ENCODE measurements at places on chromosomes 2 and 18.

GRCh38 chr2:129813404-129813803 is 166.1 kb upstream of the RAB6C start:
- DNase-seq: no peak

- no peak for DNase-seq
These were observed 219.0 kb downstream of the MYO3B start for GRCh38 chr2:170396799-170397459.

GRCh38 chr2:206886696-206887095 is 52.6 kb upstream of the CPO start:
- DNase-seq: no peak

DNA sequence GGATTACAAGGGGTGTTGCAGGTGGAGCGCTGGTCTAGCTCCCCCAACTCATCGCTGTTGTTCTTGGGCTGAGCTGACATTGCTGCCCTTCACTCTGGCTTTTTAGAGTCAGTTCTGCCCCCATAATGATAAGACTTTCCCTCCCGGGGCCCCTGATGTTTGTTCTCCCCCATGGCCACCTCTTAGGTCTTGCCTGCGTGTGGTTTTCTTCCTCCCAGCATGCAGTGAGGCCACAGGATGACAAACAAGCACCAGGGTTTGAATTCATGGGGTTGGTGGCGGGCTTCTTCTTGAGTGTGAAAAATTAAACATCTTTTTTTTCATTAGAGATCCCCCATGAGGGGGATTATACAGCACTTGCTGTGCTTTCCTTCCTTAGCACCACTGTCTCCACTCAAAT is 74.1 kb downstream of the CTAGE1 start:
- DNase-seq: no peak

- no peak for DNase-seq
These were observed 136.4 kb upstream of the COPS8 start for GRCh38 chr2:236949089-236949905.

GRCh38 chr2:216536734-216537210 is 38.1 kb downstream of the RPL37A start:
- no peak for DNase-seq

DNA sequence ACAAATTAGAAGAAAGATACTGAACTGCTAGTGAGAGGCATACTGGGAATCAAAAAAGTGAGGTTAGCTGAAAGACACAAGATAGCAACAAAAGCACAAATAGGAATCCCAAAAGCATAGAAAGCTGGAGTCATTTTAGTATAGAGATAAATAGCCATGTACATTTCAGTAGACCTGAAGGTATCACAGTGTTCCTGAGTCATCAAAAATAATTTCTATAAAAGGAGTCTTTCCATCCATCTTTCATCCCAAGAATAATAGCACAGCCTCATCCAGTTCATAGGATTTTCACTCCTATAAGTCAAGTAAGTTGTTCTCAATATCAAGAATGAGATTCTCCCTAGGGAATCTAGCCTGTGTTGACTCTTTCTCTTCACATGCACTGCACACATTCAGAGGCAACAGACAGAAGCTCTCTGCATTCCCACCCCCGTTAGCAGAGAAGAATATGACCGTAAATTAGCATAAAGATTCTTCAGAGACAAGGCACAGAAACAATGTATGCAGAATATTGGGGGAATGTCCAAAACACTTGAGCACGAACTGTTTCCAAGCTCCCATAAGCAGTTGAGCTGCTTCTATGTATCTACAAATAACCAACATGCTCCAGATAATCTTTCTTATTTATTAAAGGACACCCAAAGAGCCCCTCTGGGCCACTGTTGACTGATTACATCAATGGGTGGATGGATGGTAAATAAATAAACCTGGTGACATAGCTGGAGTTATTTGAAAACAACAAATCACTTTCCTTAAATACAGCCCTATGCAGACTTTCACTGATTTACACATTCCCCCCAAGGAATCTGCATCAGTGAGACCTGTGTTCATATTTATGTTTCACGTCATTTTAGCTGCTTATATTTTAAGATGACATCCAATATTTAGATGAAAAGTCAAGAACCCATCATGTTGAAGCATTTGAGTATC is 174.5 kb upstream of the PKDCC start:
- DNase-seq: no peak

GRCh38 chr2:3585261-3586109 is 9.4 kb upstream of the COLEC11 start:
- DNase-seq: no peak

GRCh38 chr2:113058998-113059960 is at the start of gene IL36RN:
Gene IL36RN (plus strand): TSS chr2:113059198. CDS start chr2:113059439, 241 bp downstream.
- no peak for DNase-seq

DNA sequence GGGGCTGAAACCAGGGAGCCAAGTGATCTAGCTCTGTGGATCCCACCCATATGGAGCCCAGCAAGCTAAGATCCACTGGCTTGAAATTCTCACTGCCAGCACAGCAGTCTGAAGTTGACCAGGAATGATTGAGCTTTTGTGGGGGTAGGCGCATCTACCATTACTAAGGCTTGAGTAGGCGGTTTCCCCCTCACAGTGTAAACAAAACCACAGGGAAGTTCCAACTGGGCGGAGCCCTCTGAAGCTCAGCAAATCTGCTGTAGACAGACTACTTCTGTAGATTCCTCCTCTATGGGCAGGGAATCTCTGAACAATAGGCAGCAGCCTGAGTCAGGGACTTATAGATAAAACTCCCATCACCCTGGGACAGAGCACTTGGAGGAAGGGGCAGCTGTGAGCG is 96.7 kb downstream of the CCDC148 start:
- DNase-seq: no peak

DNA sequence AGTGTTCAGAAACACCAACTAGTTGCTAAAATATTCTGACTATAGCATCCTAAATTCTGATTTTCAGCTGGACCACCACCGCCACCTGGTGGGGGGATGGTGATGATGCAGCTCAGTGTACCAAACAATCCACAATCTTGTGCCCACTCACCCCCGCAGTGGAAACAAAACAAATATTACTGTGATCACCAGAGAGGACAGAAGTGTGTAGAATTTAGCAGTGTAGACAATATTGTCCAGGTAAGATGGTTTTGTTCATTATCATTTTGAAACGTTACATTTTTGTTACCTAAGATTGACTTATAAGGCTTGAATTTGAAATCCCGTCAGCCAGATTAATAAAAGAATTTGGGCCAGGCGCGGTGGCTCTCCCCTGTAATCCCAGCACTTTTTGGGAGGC is 31.7 kb upstream of the UBXN4 start:
- DNase-seq: peak; percentile 79

GRCh38 chr2:189096769-189097447 is 82.7 kb downstream of the COL5A2 start:
- no peak for DNase-seq

GRCh38 chr2:20571644-20572215 is 79.2 kb downstream of the HS1BP3 start:
- DNase-seq: no peak

DNA sequence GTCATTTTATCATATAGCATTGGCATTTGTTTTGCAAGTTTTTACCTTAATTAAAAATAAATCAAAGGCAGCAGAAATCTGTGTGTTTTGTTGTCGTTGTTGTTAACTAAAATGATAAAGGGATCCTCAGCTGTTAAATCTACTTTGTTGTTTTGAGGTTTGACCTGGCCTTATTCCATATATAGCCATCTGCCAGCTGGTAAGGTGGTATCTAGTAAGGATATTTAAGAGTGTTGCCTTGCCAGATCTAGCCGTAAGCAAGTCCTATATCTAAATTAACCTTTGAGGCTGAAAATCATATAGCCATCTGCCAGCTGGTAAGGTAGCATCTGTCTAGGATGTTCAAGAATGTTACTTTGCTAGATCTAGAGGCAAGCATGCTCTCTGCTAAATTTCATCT is 56.6 kb downstream of the BMPR2 start:
- no peak for DNase-seq

DNA sequence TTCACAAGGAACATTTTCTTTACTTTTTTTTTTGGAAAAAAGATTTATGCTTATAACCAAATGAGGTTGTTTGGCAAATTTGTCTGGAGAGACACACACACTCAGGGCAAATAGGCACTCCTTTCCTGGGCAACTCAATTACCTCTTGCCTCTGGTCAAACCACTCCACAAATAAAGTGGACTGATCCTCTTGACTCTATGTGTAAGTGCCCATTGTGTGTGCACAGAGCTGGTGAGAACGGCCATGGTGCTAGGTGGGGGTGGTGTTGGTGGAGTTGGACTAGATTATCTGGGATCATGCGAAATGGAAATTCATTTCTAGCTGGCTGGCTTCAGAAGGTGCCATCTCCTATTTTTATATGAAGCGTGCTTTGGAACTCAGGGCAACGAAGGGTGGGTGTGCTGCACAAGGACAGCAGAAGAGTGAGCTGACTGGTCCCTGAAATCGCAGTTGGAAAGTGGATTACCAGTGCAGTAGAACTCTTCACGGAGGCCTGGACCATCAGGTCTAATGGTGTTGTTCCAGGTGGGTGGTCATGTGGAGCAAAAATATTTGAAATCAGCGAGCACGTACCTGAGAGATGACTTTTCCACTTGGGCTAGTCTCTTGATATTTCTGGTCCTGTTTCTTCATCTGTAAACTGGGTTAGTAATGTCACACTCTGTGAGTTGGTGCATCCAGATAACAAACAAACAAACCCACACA is 149.9 kb downstream of the RPIA start:
- no peak for DNase-seq

DNA sequence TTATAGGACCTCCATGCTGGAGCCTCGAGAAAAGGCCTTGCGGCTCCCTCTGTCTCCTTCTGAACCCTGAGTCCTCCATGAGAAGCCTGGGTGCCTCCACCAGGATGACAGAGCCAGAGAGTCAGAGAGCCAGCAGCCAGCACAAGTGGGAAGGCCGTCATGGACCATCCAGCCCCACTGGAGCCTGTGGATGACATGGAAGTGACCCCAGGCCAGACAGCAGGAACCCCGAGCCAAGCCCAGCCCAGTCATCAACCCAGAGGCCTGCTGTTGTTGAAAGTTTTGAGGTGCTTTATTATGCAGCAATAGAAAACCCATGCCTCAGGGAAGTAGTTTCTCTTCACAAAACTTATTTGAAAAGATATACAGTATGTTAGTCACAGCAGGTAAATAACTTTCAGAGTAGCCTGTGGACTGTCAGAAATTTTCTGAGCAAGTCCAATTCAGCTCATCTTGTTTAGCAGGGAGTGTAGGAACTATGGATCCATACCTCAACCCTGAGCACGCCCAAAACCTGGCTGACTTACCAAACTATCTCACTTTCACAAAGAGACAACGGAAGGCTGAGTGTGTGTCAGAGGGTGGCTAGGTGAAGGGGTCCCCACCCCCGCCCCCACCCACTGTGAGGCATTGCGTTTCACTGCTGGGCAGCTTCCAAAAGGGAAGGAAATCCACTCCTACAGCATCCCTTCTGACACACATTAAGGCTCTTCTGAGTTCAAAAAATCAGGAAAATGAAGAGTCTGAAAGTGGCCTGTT is 79.9 kb upstream of the NDUFV2 start:
- no peak for DNase-seq

DNA sequence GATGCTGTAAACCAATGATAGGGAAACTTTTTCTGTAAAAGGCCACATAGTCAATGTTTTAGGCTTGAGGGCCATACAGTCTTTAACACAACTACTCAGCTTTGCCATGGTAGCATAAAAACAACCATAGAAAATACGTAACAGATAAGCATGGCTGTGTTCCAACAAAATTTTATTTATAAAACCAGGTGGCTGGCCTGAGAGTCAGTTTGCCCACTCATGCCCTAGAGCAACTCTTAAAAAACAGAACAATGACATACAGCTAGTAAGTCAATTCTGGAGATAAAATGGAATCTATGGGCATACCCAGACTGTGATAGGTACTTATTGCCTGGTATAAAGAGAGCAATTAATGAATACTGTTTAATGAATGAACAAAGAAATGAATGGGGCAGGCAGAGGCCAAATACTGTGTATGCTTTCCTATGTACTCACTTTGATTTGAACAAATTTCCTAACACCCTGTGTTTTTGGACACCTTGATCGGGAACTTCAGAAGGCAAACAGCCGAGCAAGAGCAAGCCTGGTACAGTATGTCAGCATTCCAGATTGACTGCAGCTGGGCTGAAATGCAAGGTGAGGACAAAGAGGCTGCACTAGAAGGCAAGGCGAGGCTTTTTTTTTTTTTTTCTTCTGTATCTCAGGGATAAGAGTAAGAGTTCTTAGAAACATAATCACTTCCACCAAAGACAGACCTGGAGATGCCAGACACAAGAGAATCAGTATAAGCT is 315.3 kb downstream of the CLIP4 start:
- DNase-seq: no peak

GRCh38 chr2:14094592-14094991 is 537.9 kb upstream of the LRATD1 start:
- no peak for DNase-seq

DNA sequence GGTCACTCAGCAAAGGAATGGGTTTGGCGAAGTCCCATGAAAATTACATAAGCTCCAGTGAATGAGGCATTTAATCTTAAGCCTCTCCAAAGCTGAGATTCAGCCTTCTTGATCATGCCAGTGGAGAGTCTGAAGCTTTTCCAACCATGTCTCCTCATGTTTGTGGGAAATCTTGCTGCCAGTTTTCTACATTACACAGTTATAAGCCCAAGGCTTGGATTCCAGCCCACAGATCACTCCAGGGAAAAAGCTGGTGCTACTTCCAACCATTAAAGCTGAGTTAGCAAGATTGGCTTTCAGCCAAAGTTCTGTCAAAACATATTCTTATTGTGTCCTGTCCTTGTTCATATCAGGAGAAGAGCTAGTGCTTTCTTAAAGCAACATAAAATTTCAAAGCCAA is 293.8 kb downstream of the LRRTM4 start:
- no peak for DNase-seq

DNA sequence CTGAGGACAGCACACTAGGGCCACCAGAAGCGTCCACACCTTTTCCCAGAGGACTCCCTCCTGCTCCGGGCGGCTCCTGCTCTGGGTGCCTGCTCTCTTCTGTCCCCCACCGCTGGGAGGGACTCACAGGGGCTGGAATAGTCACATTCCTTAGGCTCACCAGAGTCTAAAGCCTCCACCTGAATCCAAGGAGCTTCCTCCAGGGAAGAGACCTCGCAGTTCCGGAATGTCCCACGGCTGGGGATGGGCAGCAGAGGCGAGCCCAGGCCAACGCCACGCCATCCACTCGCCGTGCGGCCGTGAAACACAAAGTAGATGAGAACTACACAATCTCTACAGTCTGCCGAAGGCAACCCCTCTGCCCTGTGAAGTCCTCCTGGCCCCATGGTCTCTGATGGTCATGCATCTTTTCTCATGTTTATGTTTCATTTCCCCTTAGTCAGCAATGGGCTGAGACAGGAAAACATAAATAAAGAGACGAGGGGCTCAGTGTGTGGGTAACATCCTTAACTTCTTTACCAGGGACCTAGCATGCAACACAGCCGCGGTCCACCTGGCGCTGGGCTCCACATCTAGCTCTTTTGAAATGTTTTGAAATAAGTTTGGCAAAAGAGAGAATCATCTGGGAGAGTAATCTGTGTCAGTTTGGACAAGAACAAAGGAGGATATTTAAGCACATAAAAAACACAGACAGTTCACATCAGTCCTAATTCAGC is 98.4 kb downstream of the PXDN start:
- no peak for DNase-seq

DNA sequence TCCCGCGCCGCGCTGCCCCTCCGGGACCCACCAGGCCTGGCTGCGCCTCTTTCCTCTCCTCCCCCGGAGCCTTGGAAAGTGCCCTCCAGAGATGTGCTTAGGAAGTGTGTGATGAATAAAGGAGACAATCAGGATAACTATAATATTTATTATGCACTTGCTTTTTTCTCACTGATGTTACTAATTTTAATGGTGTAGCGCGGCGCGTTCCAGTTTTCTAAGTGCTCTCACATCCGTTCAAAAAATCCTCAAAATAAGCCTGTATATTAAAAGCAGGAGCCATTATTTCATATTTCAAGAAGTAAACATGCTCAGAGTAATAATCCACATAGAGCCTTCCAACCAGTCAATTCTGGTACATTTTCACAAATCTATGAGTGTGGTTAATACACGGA is 941 bp upstream of the MPPE1 start:
- DNase-seq: no peak
